Stimulated activated CD4-positive, alpha-beta T cell treated with anti-CD3 and anti-CD28 coated beads, Interleukin-15, amount 100 ng/mL, for 1 hour (primary cell): ENCODE measurements at places on chromosomes 12 and 14.

DNA sequence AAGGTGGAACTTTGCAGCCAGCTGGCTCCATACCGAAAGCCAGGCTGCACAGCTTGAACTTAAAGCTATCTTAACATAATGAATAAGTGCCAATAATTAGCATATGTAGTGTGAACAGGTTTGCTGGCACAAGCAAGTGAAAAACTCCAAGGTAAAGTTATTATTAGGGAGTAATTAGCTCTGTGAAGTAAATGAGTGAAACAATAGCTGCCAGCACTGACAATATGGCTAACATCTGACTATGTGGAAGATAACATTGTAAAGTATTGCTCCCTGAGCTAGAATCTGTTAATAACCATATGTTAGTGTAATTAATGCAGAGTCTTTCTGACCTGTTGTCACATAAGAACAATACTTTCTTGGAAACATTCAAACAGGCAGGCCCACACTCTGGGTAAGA lies 246.4 kb downstream of the SOX5 start:
- no peak for DNase-seq

DNA sequence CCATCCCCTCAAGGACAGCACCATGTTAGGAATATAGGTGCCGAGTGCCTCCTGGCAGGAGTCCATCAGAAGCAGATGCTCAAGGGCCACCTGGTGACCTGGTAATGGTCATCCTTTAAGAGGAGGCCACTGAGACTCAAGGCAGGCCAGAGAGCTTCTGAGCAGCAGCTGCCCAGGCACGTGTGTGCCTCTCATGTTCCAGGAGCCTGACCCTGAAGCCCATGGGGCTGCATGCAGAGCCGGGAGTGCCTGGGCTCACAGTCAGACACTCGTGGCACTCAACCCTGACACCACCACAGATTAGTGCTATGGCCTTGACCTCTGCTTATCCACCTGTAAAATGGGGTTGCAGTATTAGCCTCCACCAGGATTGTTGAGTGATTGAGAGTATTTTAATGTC lies 45.6 kb downstream of the C14orf132 start:
- DNase-seq = no peak

DNA sequence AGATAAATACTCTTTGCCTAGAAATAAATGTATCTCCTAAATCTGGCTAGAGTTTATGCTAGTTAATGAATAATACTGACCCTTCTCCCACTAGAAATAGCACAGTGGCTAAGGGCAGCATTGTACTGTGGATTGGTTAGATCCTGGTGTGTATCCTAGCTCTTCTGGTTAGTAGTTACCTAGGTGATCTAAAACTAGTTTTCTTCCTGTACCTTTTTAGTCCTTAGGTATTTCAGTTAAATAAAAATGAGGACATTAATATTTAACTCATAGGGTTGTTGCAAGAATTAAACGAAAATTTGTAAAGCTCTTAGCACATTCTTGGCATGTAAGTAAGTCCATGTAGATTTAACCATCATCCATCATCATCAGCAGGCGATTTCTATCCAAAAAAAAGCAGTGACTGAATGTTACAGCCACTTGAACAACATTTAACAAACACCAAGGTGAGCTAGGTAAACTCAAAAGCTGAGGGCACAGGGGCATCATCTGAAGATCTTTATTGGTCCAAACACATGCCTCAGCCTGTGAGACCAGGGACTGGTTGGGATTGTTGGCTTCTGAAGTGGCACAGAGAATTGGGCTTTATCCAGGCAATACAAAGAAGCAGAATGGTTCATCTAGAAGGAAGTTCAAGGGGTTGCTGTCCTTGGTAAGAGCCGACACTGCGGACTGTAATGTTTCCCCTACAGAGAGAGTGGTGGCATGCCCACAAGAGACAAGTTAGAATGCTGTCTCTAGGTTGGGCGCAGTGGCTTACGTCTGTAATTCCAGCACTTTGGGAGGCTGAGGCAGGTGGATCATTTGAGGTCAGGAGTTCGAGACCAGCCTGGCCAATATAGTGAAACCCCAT lies 100.8 kb downstream of the GAS2L3 start:
- no peak for DNase-seq

- DNase-seq = no peak
Measured at GRCh38 chr12:92133171-92133570, 12.5 kb downstream of the BTG1 start.

DNA sequence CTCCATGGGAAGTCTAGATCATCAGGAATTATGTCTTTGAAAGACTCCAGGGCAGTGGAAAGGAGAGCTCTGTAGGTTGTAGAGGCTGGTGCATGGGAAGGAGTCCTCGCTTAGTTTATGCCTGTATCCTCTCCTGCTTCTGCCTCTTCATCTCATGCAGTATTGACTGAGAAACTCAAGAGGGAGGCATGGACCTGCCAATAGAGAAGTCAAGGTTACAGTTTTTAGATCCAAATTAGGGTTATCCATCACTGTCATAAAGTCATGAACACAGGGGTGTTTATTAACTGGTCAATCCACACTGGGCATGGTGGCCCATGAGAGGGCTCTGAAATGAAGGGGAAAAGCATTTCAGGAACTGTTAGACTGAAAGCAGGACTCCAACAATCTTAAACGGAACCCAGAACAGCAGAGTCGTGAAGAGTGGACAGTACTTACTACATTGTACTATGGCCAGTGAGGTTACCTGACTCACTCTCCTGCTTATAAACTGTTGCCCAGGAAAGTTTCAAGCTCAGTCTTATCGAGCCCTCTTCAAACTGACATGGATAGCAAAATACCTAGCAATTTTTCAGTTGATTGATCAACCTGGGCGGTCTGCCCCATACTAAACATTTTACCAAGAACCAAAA lies 30.1 kb upstream of the DHRS7 start:
- DNase-seq = no peak

- no peak for DNase-seq
Measured at GRCh38 chr12:47795121-47795813, 22.2 kb downstream of the SLC48A1 start.

GRCh38 chr12:66813137-66813892 lies 134.4 kb upstream of the GRIP1 start:
- DNase-seq = no peak

DNA sequence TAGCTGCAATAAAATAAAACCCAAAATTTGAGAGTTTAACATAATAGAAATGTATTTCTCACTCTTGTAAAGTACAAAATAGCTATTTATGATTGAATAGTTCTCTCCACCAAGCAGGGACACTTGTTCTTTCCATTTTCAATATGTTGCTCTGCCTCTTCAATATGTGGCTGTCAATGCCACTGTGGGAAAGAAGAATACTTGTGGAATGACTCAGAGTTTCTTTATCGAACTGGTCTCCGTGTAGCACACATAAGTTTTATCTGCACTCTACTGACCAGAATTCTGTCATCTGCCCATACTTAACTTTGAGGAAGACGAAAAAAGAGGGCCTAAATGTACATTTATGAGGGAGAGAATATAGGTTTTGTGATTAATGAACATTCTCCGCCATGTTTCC lies 256.9 kb downstream of the ATXN7L3B start:
- DNase-seq = no peak

GRCh38 chr12:60120199-60120598 lies 524.4 kb downstream of the SLC16A7 start:
- no peak for DNase-seq

DNA sequence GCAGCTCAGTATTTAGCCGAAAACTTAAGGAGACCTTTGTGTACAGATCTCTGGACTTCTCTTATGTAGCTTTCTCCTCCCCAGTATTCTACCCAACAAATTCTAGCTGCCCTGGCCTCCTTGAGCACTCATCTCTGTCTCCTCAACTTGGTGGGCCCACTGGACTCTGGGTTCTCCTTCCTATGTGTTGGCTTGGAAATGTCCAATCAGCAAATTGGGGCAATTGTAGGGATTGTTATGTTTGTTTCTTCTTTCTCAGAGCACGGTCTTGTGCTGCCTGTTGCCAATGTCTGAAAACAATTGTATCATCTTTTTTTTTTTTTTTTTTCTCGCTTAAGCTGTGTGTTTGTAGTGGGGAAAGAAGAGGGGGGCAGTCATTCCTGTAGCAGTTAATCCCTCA lies 30.2 kb downstream of the NTN4 start:
- DNase-seq = no peak

- no peak for DNase-seq
Measured at GRCh38 chr12:98151105-98151590, 364.2 kb upstream of the TMPO start.

- DNase-seq = no peak
Measured at GRCh38 chr12:88909510-88909909, 329.2 kb upstream of the KITLG start.

DNA sequence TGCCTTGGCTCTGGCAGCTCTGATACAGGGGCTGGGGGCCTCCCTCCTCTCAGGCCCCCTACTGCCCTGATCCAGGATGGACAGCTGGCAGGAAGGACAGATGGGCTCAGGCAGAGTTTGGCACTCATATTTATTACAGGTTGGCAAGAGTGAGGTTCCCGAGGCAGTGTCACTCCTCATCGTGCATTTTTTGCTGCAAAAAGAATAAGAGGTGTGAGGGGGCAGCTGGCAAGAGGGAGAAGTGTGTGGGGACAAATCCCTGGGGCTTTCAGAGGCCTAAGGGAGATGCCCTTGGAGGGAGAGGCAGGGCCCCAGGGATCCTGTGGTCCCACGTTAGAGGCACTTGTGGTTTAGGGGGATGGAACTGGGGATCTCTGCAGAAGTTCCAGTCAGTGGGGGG lies 5.0 kb downstream of the CMTM5 start:
- DNase-seq = no peak

GRCh38 chr14:83347874-83348273 lies 1814.2 kb upstream of the SEL1L start:
- no peak for DNase-seq

DNA sequence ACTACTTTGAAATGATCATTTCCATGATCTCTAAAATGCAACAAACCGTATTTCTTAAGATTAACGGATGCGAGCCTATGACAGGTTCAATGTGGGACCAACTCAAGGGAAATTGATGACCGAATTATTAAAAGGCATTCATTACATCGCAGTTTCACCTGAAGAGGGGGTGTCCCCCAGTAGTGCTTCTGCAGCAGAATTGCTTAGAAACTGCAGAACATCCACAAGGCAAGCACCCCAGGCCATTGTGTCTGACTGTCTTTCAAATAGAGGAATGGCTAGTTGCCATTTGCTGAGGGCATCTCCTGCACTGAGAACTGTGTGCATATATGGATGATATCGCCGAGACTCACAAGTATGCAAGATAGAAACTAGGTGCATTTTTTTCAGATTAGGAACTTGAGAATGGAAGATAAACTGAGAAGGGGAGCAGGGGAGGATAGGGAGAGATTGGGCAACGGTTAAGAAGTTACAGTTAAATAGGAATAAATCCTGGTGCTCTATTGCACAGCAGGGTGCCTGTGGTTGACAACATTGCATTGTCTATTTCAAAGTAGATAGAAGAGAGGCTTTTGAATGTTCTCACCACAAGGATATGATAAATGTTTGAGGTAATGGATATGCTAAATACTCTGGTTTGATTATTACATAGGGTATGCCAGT lies 234.3 kb upstream of the PLEKHG7 start:
- no peak for DNase-seq

GRCh38 chr12:124592050-124592449 lies 24.6 kb upstream of the NCOR2 start:
- no peak for DNase-seq

GRCh38 chr12:42759622-42760273 lies 170.2 kb upstream of the PRICKLE1 start:
- DNase-seq = no peak

GRCh38 chr12:2338991-2339431 lies 286.2 kb downstream of the CACNA1C start:
- DNase-seq = no peak

GRCh38 chr14:83478741-83479140 lies 1945.1 kb upstream of the SEL1L start:
- DNase-seq = no peak

GRCh38 chr14:30211326-30211725 lies 283.7 kb upstream of the PRKD1 start:
- DNase-seq = no peak

DNA sequence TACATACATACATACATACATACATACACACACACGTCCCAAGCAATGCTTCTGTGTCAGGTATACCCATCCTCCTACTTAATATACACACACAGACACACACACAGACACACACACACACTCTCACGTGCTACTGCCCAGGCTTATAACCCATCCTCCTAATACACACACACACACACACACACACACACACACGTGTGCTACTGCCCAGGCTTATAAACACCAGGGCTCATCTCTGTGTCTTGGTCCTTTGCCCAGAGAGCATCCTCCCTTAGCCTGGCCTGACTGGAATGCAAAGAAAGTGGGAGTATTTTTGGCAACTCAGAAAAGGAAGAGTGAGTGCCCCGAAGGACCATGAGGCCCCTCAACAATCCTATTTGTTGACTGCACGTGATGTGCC lies 129.0 kb downstream of the RBM19 start:
- DNase-seq = no peak

GRCh38 chr12:106740818-106741217 lies 33.7 kb upstream of the RIC8B start:
- no peak for DNase-seq

DNA sequence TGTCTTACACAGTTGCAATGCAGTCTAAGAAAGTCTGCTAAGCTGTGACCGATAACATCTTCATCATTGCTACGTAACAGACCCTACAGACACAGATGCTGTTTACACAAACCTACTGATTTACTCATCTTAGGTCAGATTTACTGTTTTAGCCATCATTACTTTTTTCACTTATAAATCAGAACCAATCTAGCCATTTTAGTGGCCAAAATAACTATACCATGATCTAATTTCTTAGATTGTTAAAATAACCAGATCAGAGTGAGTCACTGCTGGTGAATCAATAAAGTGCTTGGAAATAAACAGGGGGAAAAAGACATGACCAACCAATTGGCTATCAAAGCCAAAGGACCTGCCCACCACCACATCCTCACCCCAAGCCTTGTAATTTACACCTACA lies 57.0 kb upstream of the FOXN3 start:
- no peak for DNase-seq

GRCh38 chr12:23277831-23278230 lies 652.9 kb downstream of the ETNK1 start:
- no peak for DNase-seq

GRCh38 chr14:30573226-30573814 lies 14.4 kb downstream of the G2E3 start:
- no peak for DNase-seq

- DNase-seq = no peak
Measured at GRCh38 chr12:111293266-111294009, 75.5 kb downstream of the PHETA1 start.

- DNase-seq = no peak
Measured at GRCh38 chr14:37251775-37252174, 54.0 kb downstream of the MIPOL1 start.
